Daoy (cell line): ENCODE measurements at places on chromosomes 1 and 21.
A peak's percentile ranks its signal among the peaks of the same experiment; 100 is the strongest.

- peak; percentile 54 for DNase-seq
Measured at GRCh38 chr1:246106342-246106763, 400.7 kb downstream of the SMYD3 start.

DNA sequence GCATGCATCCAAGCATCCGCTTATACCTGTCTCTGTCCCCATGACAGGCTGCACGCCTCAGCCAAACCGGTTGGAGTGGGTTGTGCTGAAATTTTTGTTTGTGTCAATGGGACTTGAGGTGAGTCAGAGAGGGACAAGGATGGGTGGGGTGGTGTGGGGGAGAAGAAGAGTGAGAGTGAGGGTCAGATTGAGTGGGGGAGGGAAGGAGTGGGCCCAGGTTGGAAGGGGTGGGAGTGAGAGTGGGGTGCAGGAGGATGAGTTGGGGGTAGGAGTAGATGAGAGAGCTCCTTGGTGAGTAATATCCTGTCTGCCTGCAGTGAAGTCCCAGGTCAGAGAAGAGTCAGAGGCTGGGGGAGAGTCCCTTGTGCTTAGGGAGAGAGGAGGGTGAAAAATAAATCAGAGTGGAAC is 3.3 kb upstream of the NECTIN4 start:
- no peak for DNase-seq

DNA sequence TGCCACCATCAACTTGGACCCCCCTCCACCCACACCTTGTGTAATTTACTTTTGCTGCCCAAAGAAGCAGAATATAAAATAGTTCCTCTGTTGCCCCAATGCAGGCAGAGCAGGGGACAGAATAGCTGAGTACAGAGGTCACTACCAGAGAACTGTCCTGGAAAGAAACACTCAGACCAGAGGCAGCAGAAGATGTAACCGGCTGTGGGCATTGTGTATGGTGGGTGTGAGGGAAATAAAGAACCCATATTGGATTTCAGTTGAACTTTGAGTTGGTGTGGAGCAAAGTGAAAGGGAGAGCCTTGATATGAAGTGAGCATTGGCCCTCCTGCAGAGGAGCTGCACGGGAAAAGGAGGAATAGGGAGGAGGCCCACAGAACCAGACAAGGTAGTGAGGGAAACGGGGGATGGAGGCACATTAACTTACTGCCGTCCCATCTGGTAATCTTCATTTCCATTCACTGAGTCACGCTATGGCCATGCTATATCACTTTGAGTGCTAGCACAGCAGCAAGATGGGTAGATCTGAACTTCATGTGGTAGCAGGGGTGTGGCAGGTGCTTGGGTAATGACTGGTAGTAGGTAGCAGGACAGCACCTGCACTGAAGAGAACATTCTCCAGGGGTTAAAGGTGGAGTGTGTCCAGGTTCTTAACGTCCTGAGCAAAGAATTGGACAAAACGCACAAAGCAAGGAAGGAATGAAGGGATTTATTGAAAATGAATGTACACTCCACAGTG is 56.3 kb upstream of the FBXO28 start:
- DNase-seq, result no peak

- DNase-seq, result no peak
Measured at GRCh38 chr1:18481921-18482701, 1.4 kb downstream of the KLHDC7A start.

GRCh38 chr21:44880405-44881197 is 7.1 kb upstream of the PTTG1IP start:
- peak; percentile 42 for DNase-seq

DNA sequence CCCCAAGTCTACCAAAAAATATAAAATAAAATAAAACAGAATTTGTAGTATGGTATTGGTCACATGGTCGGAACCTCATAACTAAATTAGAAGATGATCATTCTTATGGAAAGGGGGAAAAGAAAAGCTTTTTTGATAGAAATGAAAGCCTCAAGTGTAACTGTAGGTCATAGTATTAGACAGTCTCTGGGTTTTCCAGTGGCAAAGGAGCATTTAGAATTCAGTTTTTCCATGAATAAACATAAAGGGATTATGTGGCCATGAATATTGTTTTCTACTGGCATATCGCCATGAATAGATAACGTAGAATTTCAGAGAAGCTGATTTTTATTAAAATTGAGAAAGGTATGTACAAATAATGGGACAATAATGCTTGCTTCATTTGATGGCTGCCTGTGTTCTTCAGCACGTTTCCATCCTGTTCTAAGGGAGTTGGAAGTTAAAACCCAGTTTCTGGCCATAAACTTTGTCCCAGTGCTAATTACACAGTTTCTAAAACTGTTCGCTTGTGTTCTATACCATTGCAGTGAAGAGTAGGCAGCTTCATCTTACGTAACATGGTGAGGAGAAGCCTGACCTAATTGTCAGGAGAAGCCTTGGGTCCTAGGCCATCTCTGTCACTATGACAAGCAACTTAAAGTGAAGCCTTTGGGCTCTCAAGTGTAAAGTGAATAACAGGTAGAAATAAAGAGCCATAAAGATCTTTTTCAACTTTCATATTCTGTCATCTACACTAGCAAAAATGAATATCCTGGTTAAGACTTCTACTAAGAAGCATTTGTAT is 70.5 kb upstream of the PGD start:
- DNase-seq, result no peak

DNA sequence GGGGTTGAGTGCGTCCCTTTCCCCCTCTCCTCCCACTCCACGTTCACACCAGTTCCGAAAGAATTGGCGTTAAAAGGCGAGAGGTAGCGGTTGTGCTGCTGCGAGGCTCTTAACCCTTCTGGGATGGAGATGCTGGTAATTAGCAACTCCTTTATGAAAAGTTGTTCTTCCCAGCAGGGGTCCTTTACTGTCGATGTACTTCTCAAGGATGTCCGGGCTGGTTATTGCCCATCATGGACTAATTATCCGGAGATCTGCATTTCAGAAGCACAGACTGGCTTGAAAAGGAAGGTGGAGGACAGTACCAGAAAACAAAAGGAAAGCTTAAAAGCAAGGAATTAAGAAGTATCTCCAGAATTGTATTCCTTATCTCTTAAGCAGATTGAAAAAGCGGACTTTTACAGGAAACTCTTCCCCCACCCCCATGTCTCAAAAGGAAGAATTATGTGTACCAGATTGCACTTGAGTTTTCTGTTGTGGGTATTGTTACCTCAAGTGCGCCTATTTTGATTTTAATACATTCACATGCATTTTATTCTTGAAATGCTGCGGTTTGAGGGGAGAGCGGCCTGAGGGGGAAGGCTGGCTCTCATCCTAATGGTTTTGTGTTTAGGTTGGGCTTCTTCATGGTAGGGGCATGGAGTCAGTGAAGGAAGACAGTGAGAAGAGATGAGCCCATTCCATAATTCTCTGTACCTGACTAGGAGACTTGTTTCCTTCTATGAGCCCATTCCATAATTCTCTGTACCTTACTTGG is 1.5 kb downstream of the AK4 start:
- no peak for DNase-seq

DNA sequence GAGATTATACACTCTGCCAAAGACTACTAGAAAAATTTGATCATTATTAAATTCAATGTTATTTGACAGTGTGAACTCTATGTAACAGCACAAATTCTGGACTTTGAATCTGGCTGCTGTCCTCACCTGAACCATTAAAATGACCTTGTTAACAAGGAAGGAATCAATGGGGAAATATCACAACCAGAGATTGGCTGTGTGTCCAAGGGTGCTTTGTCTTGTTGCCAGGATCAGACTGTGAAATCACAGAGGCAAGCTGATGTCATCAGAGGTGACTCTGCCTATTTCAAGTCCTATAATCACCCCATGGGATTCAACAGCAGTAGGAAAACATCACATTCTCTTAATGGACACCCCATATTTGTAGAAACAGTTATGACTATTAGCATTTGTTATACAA is 46.8 kb downstream of the ADAMTS5 start:
- no peak for DNase-seq

- no peak for DNase-seq
Measured at GRCh38 chr21:38272215-38272614, 15.4 kb downstream of the KCNJ15 start.

DNA sequence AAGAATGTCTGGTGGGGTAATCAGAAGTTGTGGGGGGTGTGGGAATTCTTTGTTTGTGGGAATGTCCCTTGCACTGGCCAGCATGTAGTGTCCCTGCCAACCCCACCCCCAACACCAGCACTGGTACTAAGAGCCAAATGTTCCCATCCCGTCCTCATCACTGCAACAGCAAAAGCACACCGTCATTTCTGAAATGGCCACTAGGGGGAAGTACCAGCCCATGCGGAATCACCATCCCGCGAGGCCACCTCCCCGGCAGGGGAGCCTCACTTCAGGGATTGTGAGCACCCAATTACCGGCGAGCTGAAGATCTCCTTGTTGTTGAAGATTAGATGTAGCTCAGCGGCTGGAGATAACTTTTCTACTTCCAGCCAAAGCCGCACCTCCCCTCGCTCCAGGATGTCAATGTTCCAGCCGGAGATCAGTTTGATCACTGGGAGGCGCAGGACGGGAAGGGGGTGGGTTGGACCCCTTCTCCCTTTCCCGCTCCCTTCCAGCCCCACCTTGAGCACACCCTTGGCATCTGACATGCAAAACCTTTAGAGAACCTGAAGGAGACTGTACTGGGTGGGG is 41.0 kb downstream of the MYOM3 start:
- peak; percentile 81 for DNase-seq

DNA sequence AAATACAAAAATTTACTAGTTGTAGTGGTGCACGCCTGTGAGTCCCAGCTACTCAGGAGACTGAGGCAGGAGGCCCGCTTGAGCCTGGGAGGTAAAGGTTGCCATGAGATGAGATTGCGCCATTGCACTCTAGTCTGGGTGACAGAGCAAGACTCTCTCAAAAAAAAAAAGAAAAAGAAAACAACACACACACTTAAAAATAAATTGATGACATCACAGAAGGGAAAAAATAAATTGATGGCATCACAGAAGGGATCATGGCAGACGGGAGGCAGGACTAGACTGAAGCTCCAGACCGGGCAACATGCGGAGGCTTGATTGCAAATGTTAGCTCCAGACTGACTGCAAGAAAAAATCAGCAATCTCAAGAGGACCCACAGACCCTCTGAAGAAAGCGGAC is 43.3 kb downstream of the KLHL20 start:
- DNase-seq, result no peak

GRCh38 chr21:34266351-34266750 is 97.5 kb upstream of the KCNE2 start:
- no peak for DNase-seq

DNA sequence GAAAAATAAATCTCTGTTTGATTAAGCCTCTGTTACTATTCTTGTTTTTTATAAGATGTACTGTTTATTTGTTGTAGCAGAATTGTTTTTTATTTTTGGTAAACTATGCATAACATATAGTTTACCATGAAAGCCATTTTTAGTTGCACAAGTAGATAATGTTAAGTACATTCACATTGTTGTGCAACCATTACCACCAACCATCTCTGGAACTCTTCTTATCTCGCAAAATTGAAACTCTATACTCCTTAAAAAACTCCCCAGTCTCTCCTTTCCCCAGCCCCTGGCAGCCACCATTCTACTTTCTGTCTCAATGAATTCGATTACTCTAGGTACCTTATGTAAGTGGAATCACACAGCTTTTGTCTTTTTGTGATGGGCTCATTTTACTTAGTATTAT is 27.4 kb upstream of the UHMK1 start:
- DNase-seq, result no peak

- DNase-seq, result no peak
Measured at GRCh38 chr1:64721576-64722145, 23.2 kb upstream of the RAVER2 start.

- DNase-seq, result no peak
Measured at GRCh38 chr1:110572751-110573150, 33.4 kb downstream of the KCNA2 start.

GRCh38 chr1:116717318-116717717 is 36.9 kb upstream of the CD2 start:
- DNase-seq, result no peak

DNA sequence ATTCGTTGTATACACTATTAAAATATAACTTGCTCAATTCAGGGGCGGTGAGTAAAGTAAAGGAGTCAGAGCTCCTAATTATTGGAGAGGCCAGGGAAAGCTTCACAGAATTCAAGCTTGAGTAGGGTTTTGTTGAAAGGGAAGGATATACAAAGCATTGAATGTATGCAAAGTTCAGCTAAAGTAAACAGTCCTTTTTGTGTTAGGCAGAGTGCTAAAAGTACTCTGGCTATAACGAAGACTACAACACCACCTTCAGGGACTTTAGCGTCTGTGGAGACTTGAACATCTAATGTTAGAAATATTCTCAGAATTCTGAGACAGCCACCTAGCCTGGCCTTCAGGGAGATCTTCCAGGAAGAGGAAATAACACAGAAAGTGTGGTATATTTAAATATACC is 1.1 kb downstream of the FALEC start:
- DNase-seq, result no peak

- no peak for DNase-seq
Measured at GRCh38 chr1:174700775-174701174, 253.0 kb downstream of the GPR52 start.

- no peak for DNase-seq
Measured at GRCh38 chr1:57644667-57645066, 220.8 kb upstream of the DAB1 start.

- no peak for DNase-seq
Measured at GRCh38 chr1:184049836-184050468, 1.6 kb upstream of the TSEN15 start.

GRCh38 chr1:212630158-212630900 is 21.8 kb downstream of the ATF3 start:
- peak; percentile 86 for DNase-seq

DNA sequence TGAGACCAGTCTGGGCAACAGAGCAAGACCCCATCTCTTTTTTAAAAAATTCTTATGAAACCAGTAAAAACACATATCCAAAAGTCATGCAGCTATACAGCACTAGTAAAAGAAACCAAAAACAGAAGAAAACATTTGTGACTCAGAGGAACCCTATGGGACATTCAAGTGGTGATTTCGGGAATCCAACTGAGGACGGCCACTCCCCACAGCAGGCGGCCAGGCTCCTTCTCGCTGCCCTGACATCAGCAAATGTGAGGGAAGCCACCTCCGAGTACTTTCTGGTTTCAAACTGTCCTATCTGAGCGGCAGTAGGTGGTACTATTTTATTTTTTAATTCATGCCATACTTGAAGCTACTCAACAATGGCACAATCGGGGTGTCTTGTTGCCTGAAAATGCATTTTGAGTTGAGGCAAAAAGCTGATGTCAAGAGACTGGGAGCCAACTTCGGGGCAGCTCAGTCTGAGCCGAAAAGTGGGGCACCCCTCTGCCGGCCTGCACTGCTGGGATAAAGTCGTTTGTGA is 3.3 kb downstream of the SUMO3 start:
- no peak for DNase-seq

GRCh38 chr1:78543941-78544643 is 53.3 kb downstream of the PTGFR start:
- no peak for DNase-seq

DNA sequence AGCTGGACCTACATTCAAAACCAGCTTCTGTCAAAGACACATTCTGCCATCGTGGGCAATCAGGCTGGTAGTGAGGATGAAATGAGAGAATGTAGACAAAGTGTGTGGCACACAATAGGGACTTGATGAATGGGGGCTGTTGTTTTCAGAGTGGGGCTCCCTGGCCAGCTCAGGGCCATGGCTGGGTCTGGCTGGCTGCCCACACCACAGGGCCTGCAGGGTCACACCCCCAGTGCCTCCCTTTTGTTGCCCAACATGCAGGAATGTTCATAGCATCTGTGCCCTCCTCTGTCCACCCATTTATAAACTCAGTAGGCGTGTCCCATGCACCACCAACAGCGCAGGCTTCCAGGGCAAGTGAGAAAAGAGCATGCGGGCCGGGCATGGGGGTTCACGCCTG is 20.8 kb upstream of the ECE1 start:
- no peak for DNase-seq
